Activated naive CD8-positive, alpha-beta T cell treated with anti-CD3 and anti-CD28 coated beads, Interleukin-2, amount 50 U/mL, for 16 hours (primary cell): ENCODE measurements at places on chromosomes 2 and 18.

GRCh38 chr2:219467736-219468075, 31.0 kb upstream of the GMPPA start:
- no peak for DNase-seq

DNA sequence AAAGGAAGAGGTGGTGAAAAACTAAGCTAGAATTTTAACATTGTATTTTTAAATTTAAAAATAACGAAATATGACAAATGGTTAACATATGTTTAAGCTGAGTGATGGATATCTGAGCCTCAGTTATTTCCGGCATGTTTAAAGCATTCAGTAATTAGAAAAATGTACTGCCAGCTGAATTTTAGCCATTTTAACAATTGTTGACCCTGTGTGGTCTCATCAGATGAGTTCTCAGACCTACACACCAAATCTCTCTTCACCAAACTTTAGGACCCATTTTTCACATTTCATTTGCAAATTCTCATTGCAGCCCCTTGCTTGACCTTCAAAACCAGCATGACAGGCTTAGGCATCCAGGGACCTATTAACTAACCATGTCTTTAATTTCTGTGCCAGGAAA, 91.5 kb upstream of the RGPD4 start:
- no peak for DNase-seq

GRCh38 chr18:25010623-25011374, 341.2 kb downstream of the ZNF521 start:
- no peak for DNase-seq

DNA sequence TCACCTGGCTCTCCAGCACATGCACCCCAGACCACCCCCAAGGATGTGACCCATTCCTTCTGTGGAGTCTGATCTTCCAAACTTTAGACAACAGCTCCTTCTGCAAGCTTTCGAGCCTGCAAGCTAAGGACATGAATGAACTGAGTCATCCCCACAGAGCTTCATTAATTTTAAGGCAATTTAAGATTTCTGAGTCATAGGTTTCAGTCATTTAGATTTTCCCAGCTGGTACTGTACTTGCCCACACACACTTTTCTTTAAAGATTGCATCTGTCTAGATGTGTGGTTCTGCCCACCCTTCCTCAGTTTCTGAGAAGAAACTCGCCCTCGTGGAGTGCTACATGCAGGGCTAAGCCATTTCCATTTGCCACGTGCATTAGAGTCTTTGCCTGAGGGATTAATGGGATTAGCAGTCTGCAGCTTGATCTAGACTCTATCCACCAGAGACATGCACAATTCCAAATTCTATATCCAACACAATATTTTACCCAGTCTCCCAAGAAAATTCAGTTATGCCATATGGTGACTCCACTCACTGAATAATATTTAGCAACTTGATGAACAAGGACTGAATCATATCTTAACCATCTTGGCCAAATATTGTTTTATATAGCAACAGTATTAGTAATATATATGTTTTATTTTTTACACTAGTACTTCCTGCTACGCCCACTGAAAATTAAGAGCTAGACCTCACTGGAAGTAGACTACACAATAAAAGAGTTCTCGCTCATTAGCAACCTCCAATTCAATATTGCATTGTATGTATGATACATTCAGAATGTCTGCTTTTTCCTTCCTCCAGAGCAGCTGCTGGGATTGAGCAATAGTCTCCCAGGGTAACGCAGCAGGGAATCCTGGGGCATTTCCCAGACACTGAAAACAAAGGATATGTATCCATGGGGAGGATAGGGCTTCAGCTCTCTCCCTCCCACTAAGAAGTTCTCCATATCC, 14.3 kb upstream of the TRIB2 start:
- no peak for DNase-seq

DNA sequence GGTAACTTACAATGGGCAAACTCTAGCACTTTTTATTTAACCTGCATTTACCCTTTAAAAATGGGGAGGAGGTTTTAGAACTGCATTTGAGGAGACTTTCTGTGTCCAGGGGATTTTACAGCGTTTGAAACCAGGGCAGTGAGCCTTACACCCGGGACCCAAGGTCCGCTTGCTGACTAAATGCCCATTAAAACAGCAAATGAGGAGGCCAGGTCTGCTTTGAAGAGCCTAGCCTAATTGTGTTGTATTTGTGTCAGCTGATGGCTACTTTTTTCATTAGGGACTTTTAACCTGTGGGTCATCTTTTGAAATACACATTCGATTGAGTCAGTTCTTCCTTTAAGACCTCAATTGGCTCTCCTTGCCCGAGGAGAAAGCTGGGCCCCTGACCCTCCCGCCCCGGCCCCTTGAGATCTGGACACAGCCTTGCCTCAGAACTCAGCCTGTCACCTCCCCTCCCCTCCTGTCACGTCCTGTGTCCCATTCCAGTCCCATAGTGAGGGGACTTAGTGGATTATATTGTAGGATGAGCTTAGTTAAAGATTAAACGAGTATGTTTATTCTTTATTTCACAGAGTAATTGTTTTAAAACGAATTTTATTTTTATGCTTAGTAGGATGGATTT, 69.0 kb downstream of the KLHL29 start:
- DNase-seq, result no peak

- DNase-seq, result no peak
These were observed 402.4 kb upstream of the HS6ST1 start for GRCh38 chr2:128721096-128721495.

- peak; percentile 35 for DNase-seq
These were observed at the start of gene SP140 for GRCh38 chr2:230225486-230225885. Gene SP140, plus strand, starts transcription at chr2:230225736. Its CDS starts 109 bp downstream, at chr2:230225845.

DNA sequence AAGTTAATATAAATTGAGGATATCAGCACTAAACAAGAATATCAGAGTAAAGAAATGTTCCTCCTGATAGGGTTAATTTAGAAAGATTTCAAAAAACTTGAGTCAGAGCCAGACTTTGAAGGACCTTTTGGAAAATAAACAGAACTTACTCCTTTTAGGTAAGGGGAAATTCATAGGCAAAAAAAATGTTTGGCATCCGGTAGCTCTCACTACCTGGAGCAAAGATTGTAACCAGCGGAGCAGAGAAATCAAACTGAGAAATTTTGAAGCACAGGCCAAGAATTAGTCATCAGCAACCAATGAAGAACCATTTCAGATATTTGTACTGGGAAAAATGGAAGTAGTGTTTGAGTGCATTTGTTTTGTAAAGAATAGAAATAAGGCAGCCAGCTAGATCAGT, 113.0 kb downstream of the ICA1L start:
- DNase-seq, result no peak

DNA sequence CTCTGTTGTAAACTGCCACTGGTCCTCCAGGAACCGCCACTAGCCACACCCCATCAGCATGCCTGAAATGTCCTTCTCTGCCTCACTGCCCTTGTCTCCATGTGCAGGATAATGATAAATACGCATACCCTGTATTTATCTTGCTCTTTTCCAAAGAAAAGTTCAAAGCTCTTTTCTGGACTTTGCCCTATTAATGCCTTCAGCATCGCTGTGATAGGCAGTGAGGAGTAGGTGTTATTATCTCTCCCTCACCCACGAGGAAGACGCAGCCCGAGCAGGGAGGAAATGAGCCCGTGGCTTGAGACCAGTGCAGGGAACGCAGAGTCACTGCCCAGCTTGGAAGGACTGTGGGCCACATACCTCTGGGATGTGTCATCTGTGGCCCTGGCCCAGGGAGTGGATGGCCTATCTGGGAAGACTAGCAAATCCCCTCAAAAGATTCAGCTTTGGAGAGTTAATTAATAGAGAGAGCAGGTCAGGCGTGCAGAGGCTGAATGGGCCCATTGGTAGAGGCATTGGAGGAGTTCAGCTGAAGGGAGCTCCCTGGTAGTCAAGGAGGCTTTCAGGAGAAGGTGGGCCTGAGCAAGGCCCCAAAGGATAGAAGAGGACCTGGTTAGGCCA, 39.5 kb upstream of the MCFD2 start:
- DNase-seq, result no peak

DNA sequence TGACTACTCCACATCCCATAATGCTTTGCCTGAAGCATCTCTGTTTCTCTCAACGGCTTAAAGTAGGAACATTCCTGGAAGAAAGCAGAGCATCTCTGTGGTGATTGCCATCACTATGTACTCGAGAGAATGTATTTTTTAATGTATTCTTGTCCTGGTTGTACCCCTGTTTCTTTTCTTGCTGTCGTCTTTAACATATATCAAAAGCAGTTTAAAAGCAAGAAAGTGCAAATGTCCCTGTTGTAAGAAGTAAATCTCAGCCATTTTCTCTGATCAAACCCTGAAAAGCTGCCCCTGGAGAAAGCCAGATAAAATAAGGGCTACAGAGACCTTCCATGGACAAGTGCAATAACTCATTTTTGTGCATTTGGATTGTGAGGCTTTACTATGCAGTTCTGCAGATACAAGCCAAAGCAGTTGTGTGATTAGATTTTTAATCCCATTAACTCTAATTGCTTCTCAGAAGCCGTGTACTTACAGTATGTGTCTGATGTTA, 70.8 kb downstream of the XIRP2 start:
- DNase-seq, result no peak

- no peak for DNase-seq
These were observed 33.3 kb downstream of the ANXA4 start for GRCh38 chr2:69774984-69775982.

- DNase-seq, result no peak
These were observed 86.1 kb downstream of the RIT2 start for GRCh38 chr18:43029414-43029813.

DNA sequence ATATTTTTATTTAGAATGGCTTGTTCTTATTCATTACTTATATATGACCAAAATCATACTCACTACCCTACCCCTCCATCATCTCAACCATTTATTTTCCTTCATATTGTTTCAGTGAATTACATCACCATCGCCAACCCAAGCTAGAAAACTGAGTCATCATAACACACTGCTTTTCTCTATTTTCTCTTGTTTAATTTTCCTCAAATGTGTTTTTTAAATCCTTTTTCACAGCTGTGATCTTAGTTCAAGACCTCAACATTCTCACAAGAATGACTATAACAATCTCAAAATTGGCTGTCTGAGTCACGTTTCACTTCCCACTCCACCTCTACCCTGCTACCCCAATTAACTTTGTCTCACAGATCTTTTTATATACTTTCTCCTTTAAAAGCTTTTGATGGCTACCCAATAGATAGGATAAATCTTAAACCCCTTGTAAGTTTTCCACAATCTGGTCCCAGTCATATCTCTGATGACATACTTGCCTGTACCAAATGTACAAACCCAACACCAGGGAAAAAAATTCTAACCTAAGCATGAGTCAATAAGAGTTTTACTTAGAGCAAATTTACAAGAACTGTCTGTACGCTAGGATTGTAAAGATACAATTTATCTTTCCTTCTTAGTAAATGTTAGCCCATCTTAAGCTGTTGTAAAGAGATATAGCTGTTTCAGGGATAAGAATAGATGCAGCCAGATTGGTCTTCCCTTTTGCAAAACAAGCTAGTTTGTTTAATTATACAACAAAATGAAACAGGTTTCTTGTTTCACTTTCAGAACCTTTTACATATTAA, 635.1 kb upstream of the SLC39A10 start:
- DNase-seq, result no peak

DNA sequence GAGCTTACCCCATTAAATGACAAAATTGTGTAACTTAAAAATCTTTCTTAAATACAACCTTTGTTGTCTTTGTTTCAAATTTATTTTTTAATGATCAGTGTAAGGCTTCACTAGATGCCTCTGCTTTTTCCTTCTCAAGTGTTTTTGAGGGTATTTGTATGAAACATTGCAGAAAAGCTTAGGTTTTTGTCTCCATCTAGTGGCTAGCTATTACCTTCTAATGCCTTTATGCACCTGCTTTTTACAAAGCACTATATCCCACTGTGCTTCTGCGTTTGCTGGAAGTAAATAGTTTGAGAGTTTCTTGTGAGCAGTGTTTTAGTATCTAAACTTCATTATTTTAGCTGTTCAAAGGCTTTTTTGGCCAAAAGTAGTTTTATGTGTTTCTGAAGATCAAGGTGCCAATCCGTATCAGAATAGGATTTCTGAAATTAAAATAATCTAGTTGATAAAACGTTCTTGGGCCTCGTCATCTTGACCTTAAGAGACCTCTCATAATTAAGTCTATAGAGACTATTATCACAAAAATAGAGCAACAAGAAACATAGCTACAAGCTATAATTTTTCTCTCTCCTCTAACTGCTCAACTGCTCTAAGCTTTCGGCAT, 47.0 kb downstream of the IWS1 start:
- no peak for DNase-seq

DNA sequence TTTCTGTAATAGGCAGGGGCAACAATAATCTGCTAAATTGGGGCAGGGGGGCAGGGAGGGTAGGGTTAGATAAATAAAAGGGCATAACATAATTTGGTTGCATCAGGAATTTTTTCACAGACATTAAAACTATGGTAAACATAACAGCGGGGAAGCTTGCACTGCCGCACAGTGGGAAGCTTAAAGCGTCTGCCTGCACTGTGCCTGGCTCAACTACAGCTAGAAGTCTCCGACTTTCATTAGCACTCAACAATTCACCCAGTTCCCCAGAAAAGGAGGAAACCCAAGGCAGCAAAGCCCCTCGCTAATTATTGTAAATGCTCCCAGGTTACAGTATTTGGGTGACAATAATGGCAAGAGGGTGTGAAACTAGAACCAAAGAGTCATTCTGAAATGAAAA, 562.9 kb downstream of the ARHGAP15 start:
- no peak for DNase-seq

DNA sequence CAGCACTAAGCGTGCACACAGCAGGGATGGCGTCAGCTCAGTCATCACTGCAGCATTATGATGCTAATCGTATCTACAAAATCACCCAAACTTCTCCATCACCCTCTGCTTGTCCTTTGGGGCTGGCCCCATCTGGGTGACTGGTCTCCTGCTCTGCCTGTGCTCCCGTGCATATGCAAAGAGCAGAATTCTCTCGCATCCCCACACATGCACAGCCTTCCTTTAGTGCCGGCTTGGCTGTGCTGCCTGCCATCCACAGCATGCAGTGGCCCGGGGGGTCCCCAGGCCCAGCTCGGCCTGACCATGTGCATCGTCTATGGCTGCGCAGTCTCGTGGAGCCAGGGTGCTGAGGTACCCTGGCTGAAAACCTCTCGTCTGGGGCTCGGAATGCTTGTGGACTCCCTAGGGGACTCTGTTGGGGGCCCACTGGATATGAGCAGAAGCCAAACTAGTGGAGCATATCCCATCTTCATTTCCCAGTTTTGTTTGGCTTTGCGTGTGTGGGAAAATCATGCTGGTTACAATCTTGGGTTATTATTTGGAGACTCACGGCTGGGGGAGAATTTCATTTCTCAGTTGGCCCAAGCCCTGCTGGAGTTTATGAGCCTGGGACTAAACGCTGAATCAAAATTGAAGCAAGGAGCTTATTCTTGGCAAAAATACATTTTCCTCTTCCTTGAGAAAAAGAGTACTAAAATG, 70.9 kb upstream of the HS6ST1 start:
- no peak for DNase-seq

DNA sequence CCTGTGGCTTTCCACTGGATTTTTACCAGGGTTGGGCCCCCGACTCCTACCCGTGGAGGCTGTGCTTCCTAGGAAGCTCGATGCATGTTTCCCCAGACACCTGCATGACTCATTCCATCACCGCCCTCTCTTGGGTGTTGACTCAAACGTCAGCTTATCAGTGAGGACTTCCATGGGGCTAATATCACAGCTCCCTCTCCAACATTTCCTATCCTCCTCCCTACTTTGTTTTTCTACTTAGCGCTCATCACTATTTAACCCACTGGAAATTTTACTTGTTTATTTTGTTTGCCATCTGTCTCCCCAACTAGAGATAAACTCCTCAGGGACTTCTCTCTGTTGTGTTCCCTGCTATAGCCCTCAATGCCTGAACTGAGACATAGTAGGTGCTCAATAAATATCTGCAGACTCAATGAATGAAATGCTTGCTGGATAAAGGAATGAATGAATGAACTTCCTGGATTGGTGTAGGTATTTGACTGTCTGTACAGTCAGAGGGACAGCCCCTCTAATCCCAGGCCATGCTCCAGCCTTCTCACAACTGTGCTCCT, 89.7 kb upstream of the MSH2 start:
- DNase-seq, result no peak
